ENCODE measurements at places on chromosomes 3 and 15.

- DNase-seq: no peak
Measured at GRCh38 chr3:44762170-44762677, 630 bp downstream of the KIF15 start.

DNA sequence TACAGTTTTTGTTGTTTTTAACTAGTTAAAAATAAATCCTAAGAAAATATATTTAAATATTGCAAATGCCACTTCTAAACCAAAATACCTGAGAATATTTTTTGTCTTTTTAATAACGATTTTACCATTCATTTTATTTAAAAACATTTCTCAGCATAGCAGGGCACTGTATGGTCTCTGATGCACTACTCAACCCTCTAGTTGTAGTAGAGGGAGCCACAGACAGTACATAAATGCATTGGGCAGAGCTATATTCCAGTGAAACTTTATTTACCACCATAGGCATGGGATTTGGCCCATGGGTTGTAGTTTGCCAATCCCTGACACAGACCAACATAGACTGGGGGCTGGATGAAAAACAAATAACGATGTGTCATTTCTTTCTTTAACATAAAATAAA lies 214.4 kb upstream of the UBE2E1 start:
- no peak for DNase-seq

- no peak for DNase-seq
Measured at GRCh38 chr3:194255252-194256039, 95.7 kb downstream of the CPN2 start.

DNA sequence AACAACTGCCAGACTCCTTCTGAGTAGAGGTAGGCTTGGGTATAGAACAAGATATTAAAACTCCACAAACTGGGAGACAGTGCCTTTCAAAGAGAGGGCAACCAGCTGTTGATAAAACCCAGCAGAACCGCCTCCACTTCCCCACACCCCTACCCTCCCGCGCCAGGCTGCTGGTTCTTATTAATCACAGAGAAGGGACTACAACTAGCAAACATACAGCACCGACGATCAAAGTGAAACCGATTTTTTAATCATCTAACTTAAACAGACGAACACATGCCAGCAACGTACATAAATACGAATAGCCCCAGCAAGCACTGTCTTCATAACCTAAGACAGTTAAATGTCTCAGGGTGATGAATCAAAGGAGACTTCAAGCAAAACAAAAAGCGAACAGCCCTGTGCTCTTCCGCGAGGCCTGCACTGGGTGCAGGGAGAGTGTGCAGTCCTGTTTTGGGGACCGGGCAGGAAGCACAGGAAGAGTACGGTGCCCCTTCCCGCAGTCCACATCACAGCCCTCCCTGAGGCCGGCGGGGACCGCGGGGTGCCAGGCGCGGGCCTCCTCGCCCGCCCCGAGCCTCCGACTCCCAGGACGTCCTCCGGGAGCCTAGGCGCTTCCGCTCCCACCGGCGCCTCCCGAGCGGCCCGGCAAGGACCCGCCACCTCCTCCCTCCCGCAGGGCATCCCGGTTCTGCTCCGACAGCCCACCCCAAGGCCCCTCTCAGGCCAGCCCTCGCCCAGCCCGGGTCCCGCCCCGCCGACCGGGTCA lies 75.1 kb upstream of the VGLL4 start:
- DNase-seq: peak; percentile 55

- no peak for DNase-seq
Measured at GRCh38 chr15:65424683-65425082, 1.9 kb upstream of the IGDCC4 start.

DNA sequence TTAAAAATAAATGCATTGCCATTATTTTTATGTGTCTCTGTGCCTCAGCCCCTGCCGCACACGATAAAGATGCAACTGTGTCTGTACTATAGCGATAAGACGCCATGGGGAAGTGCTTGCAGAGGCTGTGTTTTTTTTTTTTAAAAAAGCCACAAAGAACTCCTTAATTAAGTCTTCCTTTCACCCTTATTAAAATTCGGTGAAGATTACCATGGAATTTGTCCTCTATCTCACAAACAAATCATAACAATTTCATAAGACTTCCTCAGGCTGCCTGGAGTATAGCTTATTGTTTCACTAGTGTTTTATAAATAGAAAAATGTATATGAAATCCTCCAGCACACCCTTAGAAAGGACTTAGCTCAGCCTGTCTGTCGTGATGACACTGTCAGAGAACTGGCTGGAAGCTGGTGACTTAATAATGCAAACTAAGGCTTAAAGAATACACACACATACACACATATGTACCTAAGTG lies 374.8 kb upstream of the SLCO3A1 start:
- no peak for DNase-seq

- DNase-seq: no peak
Measured at GRCh38 chr15:74799856-74800558, 12.6 kb upstream of the LMAN1L start.

- no peak for DNase-seq
Measured at GRCh38 chr15:59946084-59946483, 58.0 kb upstream of the FOXB1 start.

DNA sequence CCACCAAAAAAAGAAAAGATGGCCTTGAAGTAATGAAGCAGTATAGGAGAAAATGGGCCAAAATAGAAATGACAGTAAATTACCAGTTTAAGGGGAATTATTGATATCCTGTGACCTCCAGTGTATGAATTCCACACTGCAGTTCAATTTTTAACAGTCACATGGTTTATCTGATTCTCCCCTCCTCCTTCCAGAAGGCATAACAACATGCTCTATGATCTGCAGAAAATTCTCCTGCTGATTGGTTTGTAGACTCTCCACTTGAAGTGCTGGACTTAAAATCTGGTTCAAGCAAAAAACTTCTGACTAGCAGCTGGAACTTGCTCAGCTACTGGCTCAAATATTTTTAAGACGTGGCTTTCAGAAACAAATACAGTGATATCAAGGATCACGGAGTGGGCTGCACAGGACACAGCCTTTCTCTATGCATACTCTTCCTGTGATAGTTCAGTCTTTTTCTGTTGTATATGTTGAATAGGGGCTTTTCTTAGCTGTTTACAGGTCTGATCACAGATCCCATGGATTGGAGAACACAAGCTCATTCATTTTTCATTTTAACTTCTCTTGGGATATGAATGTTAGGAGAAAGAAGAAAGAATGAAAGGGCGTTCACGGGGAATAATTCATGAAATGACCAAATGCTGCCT lies 211.5 kb downstream of the LSAMP start:
- no peak for DNase-seq

- DNase-seq: no peak
Measured at GRCh38 chr3:161409069-161409468, 37.8 kb upstream of the SPTSSB start.

GRCh38 chr15:39318231-39318630 lies 262.6 kb upstream of the THBS1 start:
- DNase-seq: no peak

DNA sequence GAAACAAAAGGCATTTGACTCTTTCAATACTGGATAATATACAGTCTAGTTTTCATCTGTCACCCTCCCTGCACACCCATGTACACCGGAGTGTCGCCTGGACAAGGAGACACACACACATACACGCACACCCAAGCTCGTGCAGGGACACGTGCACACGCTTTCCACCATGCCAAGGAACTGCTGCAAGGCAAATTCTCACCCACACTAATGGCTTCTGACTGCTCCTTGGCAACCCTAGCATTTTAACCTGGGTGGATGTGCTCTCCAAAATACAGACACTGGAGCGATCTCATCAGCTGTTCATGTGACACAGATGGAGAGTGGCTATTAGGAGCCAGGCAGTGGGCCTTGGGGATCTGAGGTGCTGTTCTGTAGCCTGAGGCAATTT lies 61.6 kb downstream of the MEIS2 start:
- DNase-seq: no peak

- DNase-seq: no peak
Measured at GRCh38 chr3:122398920-122399319, 14.9 kb downstream of the FAM162A start.

Measured in NCI-H2029 treated with DMSO at 0.1 percent for 48 hours (cell line).